Activated CD8-positive, alpha-beta memory T cell treated with anti-CD3 and anti-CD28 coated beads for 48 hours (primary cell): ENCODE measurements at places on chromosomes 7 and 10.

DNA sequence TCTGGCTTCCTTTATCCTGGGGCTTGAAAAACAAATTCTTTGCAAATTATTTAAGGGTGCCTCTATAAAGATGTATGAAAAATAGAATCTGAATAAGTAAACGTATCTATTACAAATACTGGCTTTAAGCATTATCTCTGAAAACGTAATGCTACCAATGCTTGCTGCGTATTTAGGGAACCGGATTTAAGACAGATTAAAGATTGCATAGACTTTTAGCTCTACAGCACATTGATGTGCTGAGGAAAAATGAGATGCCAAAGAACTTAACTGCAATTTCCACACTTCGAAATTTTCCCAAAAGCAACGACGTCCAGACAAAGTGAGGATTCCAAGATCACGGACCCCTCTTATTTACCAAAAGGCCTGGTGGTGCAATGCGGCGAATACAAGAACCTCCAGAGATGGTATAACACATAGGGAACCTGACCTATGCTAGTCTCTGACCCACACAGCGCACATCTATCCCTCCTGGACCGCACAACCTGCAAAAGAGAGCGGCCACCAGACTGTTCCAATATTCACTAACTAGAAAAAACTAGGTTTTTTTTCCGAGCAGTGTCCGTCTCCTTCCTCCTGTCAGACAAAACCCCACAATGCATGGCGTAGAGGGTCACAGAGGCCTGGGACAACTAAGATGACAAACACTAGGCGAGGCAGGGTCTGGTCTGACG lies 34.3 kb upstream of the PHF14 start:
- no peak for DNase-seq

DNA sequence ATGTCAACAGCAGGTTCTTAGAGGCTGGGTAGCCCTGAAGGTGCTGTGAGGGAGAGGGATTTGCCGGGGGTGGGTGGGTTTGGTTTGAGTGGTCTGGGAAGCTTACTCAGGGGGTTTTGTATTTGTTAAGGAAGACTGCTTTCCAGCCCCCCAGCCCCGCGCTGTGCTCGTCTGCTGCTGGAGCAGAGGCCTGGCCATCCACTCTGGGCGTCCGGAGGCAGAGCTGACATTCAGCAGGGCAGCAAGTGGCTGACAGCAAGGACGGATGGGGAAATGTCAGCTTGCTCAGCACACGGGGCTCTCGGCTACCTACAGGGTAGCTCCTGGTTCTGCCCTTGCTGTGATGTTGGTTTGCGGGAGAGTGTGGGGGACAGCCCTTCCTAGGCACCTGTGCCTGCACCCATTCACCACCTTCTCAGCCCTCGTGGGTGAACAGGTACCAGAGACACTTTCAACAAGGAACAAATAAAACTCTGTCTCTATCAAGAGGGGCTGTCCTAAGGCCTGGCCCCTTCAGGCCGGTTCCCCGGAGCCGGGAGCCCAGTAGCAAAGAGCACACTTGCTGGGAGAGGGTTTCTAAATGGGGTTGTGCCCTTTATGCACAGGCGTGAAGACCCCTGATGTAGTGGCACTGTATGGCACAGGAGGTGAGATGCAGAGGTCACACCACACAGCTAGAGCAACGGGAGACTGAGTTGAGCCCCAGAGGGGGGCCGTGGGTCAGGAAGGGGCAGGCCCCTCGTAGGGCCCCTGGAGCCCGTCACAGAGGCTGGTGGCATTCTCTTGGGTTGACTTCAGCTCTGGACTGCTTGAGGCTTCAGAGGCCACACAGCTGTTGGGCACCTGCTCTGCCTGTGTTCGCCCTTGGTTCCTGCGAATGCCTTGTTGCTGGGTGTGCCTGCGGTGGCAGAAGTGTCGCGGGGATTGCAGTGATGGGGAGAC lies 72.2 kb upstream of the SHH start:
- DNase-seq: no peak

DNA sequence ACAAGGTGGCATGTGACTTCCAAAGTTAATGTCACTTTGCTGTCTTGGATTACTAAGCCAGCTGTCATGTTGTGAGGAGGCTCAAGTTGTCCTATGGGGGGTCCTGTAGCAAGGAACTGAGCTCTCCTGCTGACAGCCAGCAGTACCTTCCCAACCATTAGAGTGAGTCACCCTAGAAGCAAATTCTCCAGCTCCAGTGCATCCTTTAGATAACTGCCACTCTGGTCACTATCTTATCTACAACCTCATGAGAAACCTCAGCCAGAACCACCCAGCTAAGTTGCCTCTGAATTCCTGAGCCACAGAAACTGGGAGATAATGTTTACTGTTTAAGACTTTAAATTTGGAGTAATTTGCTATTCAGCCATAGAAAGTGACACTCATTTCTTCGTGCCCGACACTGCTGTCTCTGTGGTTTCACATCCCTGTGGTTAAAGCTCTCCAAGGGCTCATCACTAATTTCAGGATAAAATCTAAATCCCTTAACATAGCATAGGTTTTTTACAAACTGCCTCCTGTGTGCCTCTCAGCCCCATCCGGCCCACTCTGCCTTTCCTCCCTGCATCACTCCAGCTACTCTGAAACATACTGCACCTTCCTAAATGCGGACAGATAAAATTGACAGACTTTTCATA lies 83.5 kb downstream of the PRR15 start:
- DNase-seq: no peak

GRCh38 chr10:30359373-30360206 lies 10.5 kb upstream of the MTPAP start:
- DNase-seq: peak; percentile 30

DNA sequence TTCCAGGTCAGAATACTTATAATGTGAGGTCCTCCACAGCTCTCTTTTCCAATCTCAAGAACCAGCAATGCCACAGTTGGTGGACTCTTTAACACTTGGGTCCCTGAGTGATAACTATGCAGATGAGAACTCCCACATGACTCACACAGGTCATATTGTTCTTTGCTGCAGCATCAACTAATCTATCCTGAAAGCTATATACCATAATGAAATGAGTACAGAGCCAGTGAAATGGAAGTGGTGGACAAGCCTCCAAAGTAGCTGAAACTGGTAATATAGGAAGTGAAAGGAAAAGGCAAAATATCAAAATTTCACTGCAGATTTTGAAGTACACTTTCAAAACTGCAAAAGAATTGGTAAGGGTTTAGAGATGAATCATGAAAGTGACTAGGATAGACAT lies 45.6 kb downstream of the SORCS1 start:
- DNase-seq: no peak

GRCh38 chr7:86991771-86992191 lies 67.7 kb downstream of the ELAPOR2 start:
- no peak for DNase-seq

DNA sequence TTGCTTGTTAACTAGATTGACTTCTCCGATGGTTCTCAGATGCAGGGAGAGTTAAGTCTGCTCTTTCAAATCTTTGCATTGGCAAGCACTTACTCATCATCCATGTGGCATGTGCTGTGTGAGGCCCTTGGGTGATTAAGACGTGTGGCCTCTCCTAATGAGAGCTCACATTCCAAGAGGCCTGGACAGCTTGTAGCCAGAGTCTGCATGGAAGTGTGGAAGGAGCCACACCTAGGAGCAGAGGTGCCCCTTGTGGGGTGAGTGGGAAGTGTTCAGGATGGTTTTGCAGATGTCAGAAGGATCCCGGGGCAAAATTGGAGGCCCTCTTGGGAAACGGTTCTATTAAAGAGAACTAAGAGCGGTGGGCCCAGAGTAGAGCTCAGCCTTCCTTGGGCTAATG lies 225.9 kb downstream of the PAXIP1 start:
- no peak for DNase-seq

DNA sequence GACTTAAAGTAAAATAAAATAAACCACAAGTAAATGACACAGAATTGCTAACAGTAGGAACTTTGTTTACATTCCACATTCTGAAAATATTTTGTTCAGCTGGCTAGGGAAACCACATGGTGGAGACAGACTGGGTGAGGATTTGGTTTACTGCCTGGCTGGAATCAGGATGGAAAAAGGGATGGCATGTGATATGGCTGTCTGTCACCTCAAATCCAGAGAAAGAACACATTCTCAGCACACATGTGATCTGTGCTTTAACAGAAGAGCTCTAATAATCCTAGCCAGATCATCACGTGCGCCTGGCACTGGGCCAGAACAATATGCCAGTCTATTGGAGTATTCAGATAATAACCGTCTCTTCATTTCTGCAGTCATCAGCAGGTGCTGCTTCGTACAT lies 90.9 kb upstream of the PIP4K2A start:
- DNase-seq: no peak

- no peak for DNase-seq
Observed at GRCh38 chr7:146894927-146895326, 778.3 kb downstream of the CNTNAP2 start.

- DNase-seq: no peak
Observed at GRCh38 chr10:131141645-131142516, 169.6 kb downstream of the TCERG1L start.

- no peak for DNase-seq
Observed at GRCh38 chr10:110409926-110410325, 87.8 kb upstream of the DUSP5 start.

DNA sequence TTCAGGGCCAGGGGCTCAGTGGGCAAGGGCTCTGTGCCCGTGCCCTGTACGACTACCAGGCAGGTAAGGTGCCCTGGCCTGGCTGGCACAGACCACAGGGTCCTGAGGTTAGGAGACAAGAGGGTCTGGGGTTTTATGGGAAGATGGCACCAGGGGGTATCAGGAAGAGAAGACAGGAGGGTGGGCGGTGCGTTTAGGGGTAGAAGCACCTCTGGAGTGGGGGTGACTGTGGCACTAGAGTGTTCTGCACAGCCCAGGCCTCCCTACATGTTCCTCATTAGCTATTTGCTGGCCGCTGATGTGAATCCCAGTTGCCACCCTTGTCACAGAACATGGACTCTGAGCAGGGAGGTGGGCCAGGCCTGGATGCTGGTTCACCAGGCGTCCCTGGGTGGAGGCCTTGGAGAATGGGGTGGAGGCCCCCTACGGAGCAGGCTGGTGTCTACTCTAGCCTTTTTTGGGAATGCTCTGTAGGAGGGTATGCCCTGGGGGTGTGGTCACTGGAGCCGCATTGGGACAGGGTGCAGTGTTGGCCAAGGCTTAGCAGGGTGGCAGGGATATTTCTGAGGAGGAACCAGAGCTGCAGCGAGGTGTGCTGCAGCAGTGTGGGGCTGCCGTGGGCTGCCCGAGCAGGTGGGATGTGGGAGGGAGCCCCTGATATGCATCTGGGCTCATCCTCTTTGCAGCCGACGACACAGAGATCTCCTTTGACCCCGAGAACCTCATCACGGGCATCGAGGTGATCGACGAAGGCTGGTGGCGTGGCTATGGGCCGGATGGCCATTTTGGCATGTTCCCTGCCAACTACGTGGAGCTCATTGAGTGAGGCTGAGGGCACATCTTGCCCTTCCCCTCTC lies 5.0 kb downstream of the PGAM2 start:
- DNase-seq: no peak

DNA sequence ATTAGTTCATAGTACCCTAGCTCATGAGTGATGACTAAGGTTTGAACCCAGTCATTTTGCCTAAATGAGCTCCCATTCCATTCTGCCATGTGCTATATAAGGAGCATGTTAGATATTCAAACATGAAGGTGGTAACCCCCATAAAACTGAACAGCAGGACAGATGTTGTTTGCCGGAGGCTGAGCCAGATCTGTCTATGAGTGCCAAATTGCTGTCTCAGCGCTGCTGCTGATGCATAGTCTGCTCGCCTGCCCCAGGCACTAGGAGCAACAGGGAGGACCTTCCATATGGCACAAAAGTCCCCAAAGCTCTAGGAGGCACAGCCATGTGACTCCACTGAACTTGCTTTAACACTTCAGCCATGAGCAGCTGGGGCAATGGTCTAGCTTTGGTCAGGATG lies 466.0 kb upstream of the GHITM start:
- DNase-seq: no peak

DNA sequence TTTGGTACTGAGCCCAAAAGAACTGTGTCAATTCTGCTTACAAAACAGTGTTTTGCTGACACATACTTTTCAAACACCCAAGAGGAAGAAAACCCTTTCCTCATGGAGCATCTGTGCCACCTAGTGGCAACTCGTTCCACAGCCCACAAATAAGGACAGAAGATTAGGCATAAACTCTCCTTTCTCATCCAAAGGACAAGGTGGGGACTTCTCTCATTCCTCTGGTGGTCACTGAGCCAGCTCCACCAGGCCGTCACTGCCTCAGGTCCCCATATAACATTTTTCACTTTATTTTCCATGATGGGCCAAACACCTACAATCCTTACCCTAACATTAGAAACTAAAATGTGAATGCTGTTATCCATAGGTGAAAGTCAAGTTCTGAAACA lies 76.9 kb downstream of the RNF216 start:
- DNase-seq: no peak

GRCh38 chr7:86667732-86668131 lies 24.0 kb downstream of the GRM3 start:
- no peak for DNase-seq

GRCh38 chr7:156842740-156843140 lies 50.2 kb downstream of the LMBR1 start:
- DNase-seq: no peak

DNA sequence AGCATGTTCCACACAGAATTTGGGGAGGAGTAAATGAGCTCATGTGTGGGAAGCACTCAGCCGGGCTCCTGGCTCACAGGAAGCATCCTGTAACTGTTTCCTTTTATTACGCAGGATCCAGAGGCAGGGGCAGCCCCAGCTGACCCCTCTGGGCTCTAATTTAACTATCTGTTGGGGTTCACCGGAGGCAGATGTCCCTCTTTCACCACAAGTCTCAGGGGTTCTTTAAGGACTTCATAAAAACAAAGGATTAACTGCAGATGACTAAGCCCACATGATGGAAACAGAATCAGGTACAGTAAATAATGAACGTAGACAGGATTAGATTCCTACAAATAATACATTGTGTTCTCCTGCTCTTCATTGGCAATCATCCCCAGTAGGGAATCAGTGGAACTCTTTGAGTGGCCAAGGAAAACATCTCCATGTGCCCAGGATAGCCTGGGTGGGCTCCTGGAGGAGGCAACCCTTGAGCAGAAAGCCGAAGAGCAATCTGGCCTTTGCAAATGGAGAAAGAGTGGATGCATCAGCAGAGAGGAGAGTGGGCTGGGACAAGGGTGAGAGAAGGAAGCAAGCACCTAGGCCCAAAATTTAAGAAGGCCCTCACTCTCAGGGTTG lies 24.6 kb downstream of the TBXAS1 start:
- DNase-seq: no peak

- DNase-seq: no peak
Observed at GRCh38 chr10:123788981-123789380, 102.6 kb downstream of the CPXM2 start.

GRCh38 chr7:65235586-65235985 lies 138.1 kb upstream of the ZNF92 start:
- no peak for DNase-seq

- no peak for DNase-seq
Observed at GRCh38 chr7:150340024-150340749, 1.2 kb downstream of the RARRES2 start.
